CD4-positive, alpha-beta T cell treated with Interleukin-15 for 4 hours (primary cell): ENCODE measurements at places on chromosomes 6 and 20.

- no peak for DNase-seq
Measured at GRCh38 chr20:11926292-11926998, 8.8 kb downstream of the BTBD3 start.

DNA sequence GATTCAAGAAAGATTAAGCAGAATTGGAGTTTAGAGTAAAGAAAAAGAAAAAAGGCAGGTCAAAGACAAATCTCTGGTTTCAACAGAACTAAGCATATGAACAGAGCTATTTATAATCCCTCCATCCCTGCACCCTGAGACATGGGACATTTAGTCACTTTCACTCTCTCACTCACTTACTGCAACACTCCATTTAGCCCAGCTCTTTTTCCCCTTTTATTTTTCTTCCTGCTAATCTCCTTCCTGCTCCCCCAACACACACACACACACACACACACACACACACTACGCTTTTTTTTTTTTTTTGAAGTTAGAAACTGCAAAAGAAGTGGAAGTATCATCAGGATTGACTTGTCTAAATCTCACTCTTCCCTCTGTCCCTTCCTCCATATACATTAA, 45.1 kb upstream of the TBC1D7 start:
- no peak for DNase-seq

- DNase-seq: no peak
Measured at GRCh38 chr20:43583982-43584432, 6.7 kb upstream of the IFT52 start.

DNA sequence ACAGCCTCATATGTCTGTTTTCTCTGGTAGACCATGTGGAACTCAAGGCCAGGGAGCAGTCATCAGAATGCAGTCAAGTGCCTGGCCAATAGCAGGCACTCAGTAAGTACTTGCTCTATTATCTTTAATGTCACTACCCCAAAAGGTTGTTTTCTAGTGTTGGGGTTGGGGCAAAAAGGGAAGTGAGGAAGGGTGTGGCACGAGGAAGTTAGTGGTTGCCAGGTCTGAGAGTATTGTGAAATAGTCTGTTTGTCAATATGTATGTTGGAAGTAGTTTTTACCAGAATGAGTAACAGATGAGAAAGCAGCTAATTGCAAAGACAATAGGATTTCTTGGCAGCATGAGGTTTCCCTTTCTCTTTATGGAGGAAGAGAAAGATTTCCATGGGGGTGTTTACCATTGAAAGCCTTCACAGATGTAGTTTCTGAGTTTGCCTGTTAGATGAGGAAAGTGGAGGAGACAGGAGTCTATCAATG, 59.5 kb upstream of the ARMH2 start:
- peak; percentile 81 for DNase-seq

DNA sequence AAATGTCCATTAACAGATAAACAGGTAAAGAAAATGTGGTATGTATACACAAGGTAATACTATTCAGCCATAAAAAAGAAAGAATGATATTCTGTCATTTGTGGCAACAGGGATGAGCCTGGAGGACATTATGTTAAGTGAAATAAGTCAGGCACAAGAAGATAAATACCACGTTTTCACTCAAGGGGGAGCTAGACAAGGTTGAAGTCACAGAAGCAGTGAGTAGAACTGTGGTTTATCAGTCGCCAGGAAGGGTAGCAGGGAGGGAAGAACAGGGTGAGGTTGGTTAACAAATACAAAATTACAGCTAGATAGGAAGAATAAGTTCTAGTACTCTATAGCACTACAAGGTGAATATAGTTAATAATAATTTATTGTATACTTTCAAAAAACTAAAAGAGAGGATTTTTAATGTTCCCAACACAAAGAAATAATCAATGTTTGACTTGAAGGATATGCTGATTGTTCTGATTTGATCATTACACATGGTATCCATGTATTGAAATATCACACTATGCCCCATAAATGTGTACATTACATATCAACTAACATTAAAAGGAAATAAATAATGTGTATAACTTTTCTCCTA, 21.1 kb downstream of the RTN4IP1 start:
- peak; percentile 62 for DNase-seq

DNA sequence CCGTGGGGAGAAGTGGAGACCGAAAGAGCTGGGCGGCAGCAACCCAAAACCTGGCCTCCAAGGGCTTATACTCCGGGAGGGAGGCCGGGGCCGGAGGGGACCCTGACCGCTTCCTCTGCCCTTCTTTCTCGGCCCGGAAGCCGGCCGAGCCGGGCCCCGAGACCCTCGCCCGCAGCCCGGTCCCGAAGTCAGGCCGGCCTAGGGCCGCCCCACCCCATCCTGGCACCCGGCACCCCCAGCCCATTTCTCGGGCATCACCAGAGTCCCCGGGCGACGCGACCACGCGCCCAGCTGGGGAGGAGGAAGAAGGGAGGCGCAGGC, 572 bp upstream of the ZDHHC14 start:
- no peak for DNase-seq

DNA sequence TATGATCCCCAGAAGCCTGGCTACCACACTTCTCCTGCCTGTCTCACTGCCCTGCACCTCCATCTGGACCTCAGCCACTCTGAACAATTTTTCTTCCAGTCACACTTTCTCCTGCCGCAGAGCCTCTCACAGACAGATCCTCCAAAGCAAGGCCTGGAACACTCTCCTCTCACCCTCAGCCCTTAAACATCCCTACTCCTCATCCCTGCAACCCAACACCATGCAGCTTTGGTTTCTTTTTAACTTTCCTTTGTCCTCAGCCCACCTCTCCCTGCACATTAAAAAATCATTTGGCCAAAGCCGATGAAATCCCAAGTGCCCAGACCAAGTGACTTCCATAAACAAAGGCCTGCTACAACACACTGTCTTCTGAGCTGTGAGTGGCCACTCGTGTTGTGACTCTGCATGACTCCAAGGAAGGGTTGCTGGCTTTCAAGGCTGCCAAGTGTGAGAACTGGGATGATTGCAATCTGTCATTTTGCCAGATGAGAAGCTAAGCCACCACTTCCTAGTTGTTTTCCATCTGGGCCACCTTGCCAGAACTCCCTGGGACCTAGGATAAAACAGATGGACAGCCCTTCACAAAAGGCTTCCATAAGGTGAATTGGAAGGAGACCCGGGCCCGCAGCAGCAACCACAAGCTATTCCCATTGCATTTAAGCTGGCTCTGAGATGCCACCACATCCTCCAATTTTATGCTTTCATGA, 144.4 kb upstream of the SSTR4 start:
- no peak for DNase-seq

- DNase-seq: no peak
Measured at GRCh38 chr6:169162752-169163407, 90.8 kb downstream of the THBS2 start.

DNA sequence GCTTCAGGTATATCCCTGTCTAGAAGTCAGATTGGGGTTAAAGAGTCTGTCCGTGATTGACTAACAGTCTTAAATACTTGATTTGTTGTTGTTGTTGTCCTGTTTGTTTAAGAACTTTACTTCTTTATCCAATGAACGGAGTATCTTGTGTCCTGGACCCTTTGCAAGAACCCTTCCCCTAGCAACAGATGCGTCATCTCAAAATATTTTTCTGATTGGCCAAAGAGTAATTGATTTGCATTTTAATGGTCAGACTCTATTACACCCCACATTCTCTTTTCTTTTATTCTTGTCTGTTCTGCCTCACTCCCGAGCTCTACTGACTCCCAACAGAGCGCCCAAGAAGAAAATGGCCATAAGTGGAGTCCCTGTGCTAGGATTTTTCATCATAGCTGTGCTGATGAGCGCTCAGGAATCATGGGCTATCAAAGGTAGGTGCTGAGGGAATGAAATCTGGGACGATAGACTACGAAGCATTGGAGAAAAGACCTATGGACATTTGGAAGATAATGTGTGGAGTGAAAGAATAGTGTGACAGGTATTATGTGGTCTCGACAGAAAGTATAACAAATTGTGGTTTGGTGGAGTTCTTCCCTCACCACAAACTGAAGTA, at the start of gene HLA-DRA:
TSS of gene HLA-DRA (plus strand) at position 286 of the 613 bp plus-strand sequence. CDS start at position 350, 64 bp downstream.
- DNase-seq: peak; percentile 87

DNA sequence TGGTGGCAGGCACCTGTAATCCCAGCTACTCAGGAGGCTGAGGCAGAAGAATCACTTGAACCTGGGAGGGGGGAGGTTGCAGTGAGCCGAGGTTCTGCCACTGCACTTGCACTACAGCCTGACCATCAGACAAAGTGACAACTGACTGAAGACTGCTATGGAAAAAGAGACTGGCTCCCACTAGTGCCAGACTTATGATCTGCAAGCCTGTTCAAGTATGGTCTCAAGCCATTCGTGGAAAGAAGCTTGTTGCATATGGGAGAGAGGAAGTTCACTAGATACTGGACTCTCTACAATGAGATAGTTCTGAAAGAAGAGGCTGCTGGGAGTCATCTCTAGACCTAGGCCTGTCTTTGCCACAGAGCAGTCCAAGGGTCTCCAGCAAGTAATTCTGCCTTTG, 26.7 kb downstream of the MDN1 start:
- no peak for DNase-seq

DNA sequence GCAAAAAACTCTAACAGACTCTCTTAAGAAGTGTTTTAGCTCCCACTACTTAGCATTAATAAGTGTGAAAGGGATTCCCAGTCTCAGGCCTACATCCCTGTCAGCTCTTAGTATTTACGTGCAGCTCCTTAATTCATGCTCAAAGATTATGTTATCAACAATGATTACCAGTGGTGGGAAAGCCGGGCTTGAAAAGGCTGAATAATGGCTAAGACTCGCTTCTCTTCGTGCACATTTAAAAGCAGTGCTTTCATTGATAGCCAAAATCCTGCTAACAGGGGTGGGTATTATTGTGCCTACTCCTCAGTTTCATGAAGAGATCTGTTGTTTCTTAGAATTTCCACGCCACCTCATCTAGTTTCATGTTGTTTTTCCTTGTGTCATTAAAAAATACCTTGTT, 518.8 kb downstream of the GRIK2 start:
- no peak for DNase-seq

DNA sequence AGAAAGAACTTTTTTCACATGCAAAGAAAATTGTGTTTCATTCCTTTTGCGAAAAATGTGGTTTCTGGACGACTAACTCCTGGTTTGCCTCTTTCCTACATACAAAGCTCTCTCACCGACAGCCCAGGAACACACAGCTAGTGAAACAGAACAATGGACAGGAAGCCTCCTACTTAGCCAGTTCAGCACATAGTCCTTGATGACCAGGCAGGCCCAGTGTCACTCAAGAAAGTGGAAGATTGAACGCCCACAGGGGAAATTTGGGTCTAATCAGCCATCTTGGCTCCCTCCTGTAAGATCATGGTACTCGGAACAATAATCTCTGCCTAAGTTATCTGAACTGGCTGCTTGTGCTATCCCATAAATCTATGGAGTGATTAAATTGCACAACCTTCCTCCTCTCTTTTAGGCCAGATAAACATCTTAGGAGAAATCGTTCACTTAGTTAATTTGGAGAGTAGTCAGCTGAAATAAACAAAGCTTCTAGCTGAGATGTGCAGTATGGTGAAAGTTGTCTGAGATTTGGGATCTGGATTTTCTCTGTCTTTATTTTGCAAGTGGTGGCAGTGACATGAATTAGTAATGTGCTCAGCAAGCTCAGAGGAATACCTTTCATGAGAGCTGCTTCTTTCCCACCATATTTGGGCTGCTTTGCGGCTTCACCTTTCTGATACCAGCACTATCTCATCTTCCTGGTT, 147.0 kb downstream of the MTFR2 start:
- DNase-seq: no peak

- no peak for DNase-seq
Measured at GRCh38 chr20:24350923-24351368, 118.5 kb upstream of the SYNDIG1 start.

- DNase-seq: no peak
Measured at GRCh38 chr6:12801141-12801540, 84.6 kb downstream of the PHACTR1 start.

DNA sequence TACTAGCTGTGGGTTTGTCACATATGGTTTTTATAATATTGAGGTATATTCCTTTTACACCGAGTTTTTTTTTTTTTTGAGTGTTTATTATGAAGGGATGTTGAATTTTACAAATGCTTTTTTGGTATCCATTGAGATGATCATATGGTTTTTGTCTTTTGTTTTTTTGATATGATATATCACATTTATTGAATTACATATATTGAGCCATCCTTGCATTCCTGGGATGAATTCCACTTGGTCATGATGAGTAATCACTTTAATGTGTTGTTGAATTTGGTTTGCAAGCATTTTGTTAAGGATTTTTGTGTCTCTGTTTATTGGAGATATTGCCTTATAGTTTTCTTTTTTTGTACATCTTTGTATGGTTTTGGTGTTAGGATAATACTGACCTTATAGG, 3.3 kb upstream of the ZNF337 start:
- no peak for DNase-seq

DNA sequence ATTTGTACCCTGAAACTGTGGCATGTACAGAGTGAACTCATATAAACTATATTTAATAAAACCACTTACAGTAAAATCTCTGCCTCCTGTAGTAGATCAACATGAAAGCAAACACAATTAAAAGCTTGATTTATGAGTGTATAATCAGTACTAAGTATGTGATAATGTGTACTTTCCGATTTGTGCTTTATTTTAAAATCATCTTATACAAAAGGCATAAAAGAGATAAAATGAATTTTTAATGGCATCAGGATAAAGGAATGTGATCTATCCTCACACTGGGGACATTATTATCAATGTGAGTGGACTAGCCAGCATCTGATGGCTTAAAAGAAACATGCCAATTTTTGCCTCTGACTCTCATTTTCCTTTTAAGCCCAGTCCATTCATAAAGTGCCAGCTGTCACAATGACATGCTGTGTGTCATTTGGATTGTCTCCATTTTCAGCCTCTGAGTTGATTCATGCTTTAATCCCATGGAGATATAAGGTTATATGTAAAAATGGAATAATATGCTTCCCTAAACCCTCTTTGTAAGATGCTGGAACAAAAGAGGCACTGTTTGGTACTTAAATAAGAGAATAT, 831.6 kb upstream of the EYS start:
- DNase-seq: no peak

- DNase-seq: no peak
Measured at GRCh38 chr6:101824551-101825345, 431.2 kb downstream of the GRIK2 start.

DNA sequence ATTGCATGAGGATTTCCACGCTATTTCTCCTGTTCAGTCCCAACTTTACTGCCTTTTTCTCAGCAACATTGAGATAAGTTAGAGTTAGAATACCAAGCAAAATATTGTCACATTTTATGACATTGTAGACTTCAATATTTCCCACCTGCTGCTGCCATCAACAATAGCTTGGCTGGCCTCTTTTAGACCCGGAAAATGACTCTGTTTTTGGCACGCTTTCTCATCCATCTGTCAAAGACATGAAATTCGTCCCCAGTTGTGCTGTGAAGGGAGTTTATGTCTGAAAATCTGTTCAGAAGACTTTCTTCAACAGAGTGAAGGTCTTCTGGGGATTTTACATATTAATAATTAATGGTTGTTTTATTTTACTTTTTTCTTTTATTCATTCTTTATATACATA, 857.3 kb downstream of the FRK start:
- DNase-seq: no peak

- no peak for DNase-seq
Measured at GRCh38 chr6:116398316-116399010, 27.7 kb downstream of the DSE start.
